CD4-positive, alpha-beta T cell treated with Interleukin-12 subunit alpha and Interleukin-12 subunit beta, for 1 hour (primary cell): ENCODE measurements at places on chromosomes 3 and 15.

DNA sequence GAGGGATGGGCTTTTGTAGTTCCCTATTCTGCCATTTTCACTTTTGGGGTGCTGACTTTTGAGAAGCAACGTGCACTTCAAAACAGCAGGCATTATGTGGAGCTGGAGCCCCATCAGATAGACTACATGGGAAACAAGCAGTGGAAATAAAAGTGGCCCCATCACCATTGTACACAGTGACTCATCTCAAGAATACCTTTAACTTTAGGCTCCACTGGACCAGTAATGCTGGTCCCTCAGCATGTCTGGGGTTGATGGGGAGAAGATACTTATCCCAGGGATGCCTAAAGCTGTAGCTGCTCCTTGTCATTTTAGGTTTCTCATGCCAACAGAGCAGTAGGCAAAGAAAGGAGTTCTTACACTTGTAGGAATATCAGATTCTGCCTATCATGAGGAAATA is 45.0 kb downstream of the LSM3 start:
- no peak for DNase-seq

- no peak for DNase-seq
These were observed 121.2 kb downstream of the MEGF11 start for GRCh38 chr15:66132251-66132816.

GRCh38 chr3:159322322-159322939 is 520.6 kb downstream of the MFSD1 start:
- DNase-seq: no peak

DNA sequence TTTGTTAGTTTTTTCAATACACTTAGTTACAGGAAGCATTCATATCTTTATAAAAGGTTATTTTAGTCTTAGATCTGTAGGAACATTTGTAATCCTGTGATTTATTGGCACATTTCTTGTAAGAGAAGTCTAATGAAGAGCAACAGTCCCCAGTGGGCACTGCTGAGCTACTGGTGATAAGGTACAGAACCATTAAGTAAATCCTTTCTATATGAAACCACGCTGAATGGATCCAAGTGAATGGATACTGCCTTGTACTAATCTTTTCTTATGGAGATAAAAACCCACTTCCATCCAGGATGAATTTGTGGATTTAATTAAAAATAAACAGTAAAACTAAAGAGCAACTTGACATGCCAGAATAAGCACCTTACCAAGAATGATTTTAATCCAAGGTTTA is 64.0 kb downstream of the SHQ1 start:
- no peak for DNase-seq

GRCh38 chr3:11212784-11213183 is 58.5 kb downstream of the HRH1 start:
- DNase-seq: no peak

GRCh38 chr3:55269636-55270035 is 217.5 kb downstream of the WNT5A start:
- no peak for DNase-seq

- DNase-seq: no peak
These were observed 11.9 kb downstream of the IDH2 start for GRCh38 chr15:90090226-90090848.

DNA sequence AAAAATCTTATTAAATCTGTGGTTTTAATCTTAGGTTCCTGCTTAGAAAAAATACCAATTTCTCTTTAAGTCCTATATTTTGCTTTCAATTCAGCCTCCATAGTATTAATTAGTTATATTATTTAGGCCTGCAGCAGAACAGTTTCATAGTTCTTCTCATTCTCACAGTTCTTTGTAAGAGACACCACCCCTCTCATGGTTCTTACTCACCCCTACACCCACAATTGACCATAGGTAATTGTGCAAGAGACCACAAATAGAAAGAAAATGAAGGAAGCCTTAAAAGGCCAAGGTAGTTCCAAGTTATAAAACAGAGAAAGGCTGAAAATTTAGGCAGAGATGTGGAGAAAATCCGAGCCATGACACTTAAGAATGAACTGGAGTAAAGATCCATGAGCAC is 415.3 kb downstream of the TIGIT start:
- DNase-seq: no peak

DNA sequence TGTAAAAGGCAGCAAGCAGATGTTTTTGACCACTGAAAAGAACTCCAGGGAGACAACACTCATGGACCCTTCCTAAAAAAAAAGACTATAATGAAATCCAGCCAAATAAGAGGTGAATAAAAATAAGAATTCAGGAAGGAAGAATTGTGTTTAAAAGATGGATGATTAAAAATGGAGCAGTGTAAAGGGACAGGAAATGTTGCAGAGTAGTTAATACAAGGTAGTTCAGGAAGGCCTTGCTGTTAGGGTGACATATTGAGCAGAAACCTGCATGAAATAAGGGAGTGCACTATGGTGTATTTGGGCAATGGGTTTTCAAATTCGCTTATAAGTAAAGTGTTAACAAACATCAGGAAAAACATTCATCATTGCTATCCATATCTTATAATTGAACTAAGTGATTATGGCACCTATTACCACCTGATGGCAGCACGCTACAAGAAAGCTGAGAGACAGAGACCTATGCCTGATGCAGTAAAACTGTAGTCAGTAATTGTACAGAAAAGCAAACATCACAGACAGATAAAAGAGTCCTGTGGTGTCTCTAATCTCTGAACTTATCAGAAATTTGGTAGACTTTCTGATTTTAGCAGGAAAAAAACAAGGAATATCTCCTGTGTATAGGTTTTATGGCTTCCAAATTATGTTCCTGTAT is 5.8 kb upstream of the DBR1 start:
- DNase-seq: peak; percentile 54

- peak; percentile 19 for DNase-seq
These were observed 675 bp downstream of the PSMD6 start for GRCh38 chr3:64022451-64023186.

DNA sequence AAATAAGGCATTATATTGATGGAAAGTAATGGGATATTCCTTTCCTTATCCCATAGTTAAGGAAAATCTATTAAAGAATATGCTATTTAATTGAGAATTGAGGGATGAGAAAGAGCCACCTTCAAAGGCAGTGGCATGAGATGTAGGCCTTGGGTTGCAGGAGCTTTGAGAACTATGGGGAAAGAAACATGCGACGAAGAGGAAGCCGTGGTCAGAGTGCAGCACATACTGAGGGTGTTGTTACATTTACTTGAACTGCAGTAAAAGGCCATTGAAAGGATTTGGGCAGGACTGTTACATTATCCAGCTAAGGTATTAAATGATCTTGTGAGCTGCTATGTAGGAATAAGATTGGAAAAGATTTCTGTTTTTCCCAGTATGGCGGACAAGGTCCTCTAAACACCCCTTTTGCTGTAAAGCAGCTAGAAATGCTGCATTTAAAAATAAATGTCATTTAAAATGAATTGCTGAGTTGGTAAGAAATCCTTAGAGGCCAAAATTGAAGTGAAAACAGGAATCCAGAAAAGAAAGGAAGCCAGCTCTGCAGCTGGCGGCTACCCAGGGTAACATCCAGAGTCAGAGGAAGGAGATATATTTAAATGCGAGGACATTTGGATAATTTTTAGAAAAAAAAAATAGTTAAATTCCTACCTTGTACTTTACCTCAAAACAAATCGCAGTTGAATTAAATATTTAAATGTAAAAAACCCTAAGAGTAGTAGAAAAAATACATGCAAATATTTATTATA is 61.7 kb downstream of the IL1RAP start:
- DNase-seq: no peak

DNA sequence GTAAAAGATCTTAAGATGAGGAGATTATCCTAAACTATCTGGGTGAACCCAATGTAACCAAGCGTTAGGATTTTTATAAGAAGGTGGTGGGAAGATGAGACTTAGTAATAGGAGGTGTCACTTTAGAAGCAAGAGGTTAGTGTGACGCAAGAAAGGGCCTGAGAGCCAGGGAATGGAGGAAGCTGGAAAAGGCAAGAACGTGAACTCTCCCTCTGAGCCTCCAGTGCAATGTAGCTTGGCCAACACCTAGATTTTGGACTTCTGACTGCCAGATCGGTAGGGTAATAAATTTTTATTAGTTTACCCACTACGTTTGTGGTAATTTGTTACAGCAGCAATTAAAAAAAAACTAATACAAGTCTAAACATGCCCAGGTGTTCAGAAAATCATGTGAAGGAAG is 20.8 kb upstream of the CNTN6 start:
- no peak for DNase-seq

GRCh38 chr3:153626158-153626557 is 464.1 kb downstream of the RAP2B start:
- DNase-seq: no peak

- DNase-seq: no peak
These were observed 42.3 kb downstream of the KCNH8 start for GRCh38 chr3:19190602-19191001.

- no peak for DNase-seq
These were observed 156.0 kb upstream of the RGMA start for GRCh38 chr15:93244696-93245660.

- DNase-seq: no peak
These were observed 6.0 kb downstream of the KLF15 start for GRCh38 chr3:126351086-126351770.

DNA sequence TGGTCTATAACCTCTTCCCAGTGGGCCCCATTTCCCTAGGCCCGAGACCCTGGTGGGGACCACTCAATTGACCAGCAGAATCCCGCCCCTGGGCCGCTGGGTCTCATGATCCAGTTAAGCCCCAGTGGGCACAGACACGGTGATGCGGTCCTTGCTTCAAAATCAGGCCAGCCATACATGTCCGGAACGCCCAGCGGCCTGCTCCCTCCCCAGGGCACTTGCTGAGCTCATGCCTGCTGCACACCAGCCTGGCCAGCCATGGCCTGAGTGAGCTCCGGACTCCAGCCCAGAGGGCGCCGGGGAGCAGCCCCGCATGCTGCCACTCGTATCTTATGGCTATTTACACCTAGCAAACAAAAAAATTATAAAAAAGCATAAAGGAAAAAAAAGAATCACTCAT is 34.4 kb upstream of the IQSEC1 start:
- DNase-seq: no peak

- DNase-seq: peak; percentile 64
These were observed 57.4 kb upstream of the BDH1 start for GRCh38 chr3:197613199-197613598.

- no peak for DNase-seq
These were observed 38.6 kb upstream of the CSPG4 start for GRCh38 chr15:75751116-75751875.

- peak; percentile 55 for DNase-seq
These were observed 1.1 kb downstream of the TKT start for GRCh38 chr3:53254509-53255422.

DNA sequence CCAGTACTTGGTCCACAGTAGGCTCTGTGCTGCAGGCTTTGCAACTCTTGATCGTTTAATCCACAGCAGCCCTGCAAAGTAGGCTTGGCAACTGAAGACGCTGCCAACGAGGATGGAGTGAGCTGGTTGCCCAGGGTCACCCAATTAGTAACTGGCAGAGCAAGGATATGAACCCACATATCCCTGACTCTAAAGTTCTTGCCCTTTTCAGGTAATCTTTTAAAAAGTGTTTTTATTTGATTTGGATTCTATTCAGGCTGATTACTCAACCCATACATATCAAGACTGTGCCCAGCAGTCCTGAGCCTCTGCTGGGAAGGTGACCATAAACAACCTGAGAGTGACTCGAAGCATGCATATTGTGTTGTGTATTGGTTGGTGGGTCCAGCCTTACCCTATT is 50.3 kb downstream of the PSMD6 start:
- no peak for DNase-seq

GRCh38 chr3:112615989-112616731 is 24.8 kb downstream of the CCDC80 start:
- no peak for DNase-seq

DNA sequence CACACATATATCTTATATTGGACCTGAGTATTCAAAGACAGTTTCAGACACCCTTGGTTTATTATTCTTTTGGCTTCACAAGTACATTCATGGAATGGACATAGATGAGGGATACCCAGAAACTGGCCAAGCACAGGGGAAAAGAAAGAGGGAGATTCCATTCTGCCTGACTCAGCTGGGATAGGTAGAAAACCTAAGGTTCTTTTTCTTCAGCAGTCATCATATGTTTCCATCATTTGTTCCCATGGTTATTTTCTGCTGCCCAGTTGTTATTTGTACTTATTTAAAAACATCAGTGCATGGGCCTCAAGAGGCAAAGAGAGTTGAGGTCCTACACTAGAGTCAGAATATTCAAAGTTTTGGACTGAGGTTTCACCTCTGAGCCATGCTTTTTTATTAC is 91.8 kb downstream of the FILIP1L start:
- no peak for DNase-seq

GRCh38 chr15:38652998-38653397 is 88.4 kb upstream of the RASGRP1 start:
- peak; percentile 88 for DNase-seq

GRCh38 chr15:64029110-64029509 is 17.2 kb downstream of the DAPK2 start:
- DNase-seq: no peak

- DNase-seq: peak; percentile 75
These were observed 36.8 kb downstream of the TRANK1 start for GRCh38 chr3:36907911-36908646.

GRCh38 chr3:168583977-168584376 is 488.3 kb upstream of the GOLIM4 start:
- no peak for DNase-seq

DNA sequence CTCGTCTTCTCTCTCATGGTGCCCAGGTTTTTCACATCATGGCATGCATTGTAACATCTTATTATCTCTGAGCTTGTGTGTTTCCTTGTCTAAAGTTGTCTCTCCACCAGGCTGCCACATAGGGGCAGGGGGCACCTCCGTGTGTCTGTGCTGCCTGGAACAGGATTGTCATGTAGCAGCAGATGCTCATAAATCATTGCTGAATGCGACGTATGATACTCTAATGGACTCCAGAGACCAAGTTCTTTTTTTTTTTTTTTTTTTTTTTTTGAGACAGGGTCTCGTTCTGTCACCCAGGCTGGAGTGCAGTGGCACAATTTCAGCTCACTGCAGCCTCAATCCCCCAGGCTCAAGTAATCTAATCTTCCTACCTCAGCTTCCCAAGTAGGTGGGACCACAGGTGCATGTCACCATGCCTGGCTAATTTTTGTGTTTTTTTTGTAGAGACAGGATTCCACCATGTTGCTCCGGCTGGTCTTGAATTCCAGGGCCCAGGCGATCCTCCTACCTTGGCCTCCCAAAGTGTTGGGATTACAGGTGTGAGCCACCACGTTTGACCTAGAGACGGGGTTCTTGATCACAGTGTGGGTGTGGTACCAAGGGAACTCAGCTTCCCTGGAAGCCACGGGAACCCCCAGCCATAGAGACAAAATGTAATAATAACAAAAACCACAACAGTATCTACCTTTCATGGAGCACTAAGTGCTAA is 4.7 kb upstream of the DNASE1L3 start:
- no peak for DNase-seq
